Activated T-helper 1 cell treated with anti-CD3 and anti-CD28 coated beads, Interleukin-2, amount 50 U/mL, for 16 hours (primary cell): ENCODE measurements at places on chromosomes 1 and 21.

DNA sequence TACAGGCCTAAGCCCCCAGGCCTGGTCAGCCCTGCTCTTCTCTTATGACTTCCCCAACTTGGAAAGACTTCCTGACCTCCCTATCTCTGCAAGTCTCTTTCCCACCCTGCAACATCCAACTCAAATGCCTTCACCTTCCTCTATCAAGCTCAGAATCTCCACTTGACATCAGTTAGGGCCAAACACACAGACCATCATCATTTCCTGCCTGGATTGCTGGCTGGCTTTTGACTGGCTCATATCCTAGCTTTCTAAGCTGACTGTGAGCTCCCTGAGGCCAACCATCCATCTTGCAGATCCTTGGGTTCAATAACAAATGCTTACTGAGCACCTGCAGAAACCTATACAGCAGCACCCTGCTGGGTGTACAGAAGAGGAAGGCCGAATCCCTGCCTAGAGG is 137.3 kb upstream of the EDN2 start:
- no peak for DNase-seq

GRCh38 chr21:40073642-40074041 is 206.4 kb downstream of the PCP4 start:
- DNase-seq = no peak

- DNase-seq = peak; percentile 75
Measured at GRCh38 chr1:9717193-9718005, 65.9 kb downstream of the PIK3CD start.

GRCh38 chr1:241934201-241934848 is 23.2 kb upstream of the BECN2 start:
- DNase-seq = no peak

GRCh38 chr1:54610601-54611580 is 12.4 kb downstream of the FAM151A start:
- DNase-seq = no peak

GRCh38 chr1:99546432-99547416 is 99.2 kb upstream of the PALMD start:
- DNase-seq = no peak

GRCh38 chr21:38631676-38632075 is 133.4 kb upstream of the ERG start:
- no peak for DNase-seq

DNA sequence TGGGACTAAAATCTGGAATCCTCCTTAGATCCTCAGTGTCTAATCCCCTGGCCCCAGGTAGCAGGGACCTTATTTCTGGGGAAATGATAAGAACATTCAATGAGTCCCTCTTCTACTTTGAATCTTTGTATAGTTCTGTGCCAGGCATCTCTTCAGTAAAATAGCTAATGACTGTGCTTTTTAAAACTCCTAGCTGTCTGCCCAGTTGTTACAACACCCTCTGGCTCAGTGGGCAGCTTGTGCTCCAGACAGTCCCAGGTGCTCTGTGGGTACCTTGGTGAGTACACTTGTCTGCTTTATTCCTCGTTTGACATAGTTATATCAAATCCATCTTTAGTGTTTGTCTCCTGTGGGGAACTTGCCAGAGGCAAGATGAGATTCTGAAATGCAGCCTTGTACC is 18.0 kb downstream of the TGFB2 start:
- no peak for DNase-seq

GRCh38 chr1:29465755-29466154 is 229.4 kb downstream of the PTPRU start:
- DNase-seq = no peak

DNA sequence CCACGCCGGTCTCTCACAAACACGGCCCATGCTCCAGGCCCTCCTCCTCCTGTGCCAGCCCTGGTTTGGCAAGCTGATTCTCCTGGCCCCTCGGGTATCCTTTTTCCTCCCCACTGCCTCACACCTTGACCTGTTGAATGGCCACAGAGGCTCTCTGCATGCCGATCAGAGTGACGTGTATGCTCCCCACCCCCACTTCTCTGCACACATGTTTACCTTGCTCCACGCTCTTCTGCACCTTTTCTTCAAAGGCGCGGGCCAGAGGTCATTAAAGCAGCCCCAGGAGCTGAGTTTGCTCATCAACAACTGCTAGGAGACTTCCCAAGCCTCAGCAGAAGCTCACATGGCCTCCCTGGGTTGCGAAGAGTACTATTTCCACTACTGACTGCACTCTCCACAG is 139.3 kb upstream of the EDN2 start:
- no peak for DNase-seq

GRCh38 chr1:213986020-213986924 is 1.5 kb upstream of the PROX1 start:
- no peak for DNase-seq

DNA sequence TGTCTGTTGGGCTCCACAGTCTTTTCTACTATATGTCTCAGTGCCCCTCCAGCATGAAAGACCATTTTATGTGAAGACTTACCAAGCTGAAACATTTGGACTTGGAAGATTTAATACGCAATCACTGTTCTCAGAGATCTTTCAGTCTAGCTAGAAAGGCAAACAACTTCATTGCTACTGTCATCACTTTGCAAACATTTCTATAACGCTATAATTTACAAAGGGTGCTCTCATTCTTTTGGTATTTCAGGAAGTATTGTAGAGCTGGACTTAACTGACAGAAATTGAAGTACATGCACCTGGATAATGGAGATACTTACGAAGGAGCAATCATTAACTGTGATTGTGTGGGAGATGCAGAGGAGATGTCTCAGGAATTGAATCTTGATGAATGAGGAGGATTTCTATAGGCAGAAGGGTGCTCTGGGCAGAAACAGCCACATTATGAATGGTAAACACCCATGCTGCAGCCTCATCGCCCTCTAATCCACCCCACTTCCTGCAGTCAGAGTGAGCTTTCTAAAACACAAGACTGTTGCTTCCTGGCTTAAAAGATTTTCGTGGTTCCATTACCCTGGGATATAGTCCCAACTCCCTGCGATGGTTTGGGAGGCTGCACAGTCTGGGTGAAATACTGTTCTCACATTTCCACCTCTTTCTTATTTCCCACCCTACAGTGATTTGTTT is 75.1 kb upstream of the GNG12 start:
- no peak for DNase-seq

DNA sequence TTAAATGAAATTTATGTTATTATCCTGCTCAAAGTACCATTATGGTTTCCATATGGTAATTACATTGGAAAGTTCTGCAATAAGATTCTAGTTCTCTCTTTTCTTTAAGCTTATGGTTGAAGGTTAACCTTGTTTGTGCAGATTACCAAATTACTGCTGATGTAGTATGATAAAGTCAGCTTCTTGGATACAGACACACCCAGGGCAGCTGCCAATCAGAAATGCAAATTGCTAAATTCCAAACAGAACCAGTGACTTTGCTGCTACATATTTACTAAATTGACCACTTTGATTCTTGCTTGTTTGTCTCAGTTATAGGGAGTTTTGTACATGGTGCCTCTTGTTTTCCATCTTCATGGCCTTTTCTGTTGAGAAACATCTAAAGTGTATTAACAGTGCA is 26.5 kb downstream of the GNAT2 start:
- no peak for DNase-seq

- no peak for DNase-seq
Measured at GRCh38 chr1:86776108-86776507, 71.7 kb downstream of the SH3GLB1 start.

DNA sequence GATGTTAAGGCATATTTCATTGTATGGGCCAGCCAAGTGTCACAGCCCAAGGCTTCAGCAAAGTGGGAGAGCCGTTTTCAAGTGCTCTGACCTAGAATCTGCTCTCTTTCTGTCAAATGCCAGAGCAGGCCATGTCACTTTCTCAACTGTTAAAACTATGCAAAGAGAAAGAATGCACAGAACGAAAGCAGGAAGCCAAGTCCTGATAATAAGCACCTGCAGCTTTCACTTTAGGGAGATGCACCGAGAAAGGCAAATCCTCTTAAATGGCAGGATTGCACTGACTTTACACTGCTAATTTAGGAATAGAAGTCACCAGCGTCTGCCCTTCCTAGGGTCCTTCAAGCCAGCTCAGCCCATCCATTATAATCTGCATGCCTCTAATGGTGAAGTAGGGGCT is 49.2 kb upstream of the NTPCR start:
- DNase-seq = no peak

GRCh38 chr1:175192630-175193526 is at the start of gene KIAA0040:
Gene KIAA0040 (minus strand): TSS chr1:175192776. CDS start chr1:175161013, 31,763 bp downstream.
- peak; percentile 16 for DNase-seq

DNA sequence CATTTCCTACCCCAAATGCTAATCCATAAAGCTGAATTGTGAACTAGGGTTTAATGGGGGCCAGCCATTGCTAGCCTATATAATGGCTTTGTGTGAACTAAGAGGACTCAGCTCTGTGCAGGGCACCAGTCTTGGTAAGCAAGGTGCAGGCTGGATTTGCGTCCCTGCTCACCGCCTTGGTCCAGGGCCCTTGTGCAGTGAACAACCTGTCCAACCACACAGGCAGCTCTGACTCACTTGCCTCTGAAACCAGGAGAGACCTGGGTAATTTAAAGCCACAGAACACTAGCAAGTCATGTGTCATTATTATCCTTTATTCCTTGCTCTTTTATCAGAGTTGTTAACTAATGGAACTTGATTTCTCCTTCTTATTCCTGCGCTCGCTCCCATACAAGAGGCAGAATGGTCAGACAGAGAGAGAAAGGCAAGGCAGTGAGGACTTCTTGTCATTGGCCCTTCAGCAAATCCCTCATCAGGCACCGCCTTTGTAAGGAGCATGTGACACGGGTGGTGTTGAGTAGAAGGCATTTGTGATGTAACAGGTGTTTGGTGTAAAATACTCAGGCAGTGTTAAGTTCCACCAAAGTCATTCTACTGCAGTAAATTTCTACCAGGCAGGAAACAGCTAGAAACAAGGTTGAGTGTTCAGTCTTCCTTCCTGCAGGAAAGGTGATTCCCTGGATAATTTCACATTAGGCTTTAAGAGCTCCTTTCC is 67.3 kb upstream of the OLIG2 start:
- no peak for DNase-seq

DNA sequence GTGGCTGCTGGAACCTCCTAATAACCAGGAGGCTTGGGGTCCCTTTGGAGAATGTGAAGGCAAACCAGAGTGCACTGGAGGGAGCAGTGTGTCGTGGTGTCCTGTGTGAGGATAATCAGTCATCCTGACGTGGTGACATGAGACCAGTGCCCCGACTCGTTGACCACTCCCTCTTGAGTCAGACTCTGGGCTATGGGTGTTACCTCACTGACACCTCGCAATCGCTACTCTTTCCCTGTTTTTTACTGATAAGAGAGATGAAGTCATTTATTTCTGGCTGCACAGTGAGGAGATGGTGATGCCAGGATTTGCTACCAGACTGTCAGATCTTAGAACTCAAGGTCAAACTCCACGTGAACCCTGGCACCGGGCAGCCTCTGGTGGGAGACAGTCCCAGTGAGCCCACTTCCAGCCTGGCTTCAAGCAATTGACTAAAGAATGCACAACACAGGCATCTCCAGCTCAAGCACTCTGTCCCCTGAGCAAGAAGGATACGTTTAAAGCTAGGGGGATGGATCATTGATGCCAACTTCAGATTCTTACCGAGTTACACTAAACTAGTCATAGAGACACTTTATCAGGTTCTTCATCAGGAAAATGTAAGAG is 30.3 kb downstream of the UBASH3A start:
- DNase-seq = no peak

DNA sequence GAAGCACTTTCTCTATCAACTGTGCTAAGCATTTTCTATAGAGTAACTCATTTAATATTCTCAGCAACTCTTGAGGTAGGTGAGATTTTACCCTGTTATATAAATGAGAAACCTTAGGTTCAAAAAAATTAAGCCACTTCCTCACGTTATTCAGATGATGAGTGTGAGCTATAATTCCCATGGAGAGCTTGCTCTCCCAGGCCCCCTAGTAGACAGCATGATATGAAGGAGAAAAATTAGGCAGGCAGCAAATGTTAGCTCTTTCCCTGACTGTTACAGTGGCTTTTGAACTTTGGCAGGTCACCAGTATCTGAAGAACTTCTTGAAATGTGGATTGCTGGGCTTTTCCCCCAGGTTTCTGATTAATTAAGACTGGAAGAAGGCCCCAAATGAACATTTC is 753.1 kb downstream of the NCAM2 start:
- no peak for DNase-seq

DNA sequence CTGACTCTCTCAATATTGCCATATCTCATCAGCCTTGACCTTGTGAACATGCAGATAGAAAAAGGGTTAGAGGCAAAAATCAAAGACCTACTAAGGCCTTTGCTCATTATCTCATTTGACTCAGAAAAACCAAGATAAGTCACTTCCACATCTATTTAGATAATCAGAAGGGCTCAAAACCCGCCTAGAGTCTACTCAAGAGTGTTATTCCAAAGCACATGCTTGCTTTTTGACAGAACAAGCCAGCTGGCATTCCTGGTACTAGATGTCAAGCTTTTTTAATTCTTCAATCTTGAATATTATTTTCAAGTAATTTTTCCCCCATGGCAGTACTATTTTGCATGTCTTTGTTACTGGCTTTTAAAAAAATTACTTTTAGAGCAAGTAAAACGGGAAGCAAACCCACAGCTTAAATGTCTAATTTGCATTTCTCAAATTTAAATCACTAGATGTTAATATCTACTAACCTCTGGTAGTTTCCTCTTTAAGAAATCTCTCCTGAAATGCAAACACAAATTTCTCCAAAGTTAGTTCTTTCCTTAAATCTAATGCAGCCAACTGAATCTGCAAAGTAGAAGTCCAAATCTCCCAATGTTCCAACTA is 51.5 kb downstream of the APP start:
- DNase-seq = no peak

DNA sequence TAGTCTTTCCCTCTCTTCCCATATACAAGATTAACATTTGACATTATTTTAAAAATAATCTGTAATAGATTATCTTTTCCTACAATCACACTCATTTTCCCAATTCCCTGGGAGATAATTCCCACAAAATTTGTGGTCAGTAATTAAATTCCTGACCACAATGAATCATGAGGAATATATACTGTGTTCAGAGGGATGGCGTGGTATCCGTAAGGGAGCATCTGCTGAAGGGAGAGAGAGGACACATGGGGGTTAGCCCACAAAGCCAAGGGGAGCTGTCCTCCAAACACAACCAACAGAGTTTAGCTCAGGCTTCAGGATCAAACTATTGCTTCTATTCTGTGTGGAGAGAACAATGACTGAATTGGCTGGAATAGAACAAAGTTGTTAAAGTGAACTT is 57.1 kb upstream of the PPP2R5A start:
- DNase-seq = no peak

- DNase-seq = no peak
Measured at GRCh38 chr1:203056516-203056915, 29.3 kb downstream of the MYOG start.

- no peak for DNase-seq
Measured at GRCh38 chr1:20685741-20686140, 24.6 kb upstream of the DDOST start.

GRCh38 chr1:218625393-218625792 is 280.3 kb downstream of the TGFB2 start:
- DNase-seq = no peak

GRCh38 chr1:9389968-9390367 is 97.3 kb downstream of the SPSB1 start:
- DNase-seq = no peak
